Esophagus mucosa (tissue), 1 donor: ENCODE measurements at places on chromosomes 12 and 14.

GRCh38 chr12:65602610-65603295, 221.5 kb upstream of the HMGA2 start:
- ATAC-seq, result peak; percentile 93

- ATAC-seq, result no peak
These were observed 22.8 kb downstream of the TPCN1 start for GRCh38 chr12:113244047-113244460.

DNA sequence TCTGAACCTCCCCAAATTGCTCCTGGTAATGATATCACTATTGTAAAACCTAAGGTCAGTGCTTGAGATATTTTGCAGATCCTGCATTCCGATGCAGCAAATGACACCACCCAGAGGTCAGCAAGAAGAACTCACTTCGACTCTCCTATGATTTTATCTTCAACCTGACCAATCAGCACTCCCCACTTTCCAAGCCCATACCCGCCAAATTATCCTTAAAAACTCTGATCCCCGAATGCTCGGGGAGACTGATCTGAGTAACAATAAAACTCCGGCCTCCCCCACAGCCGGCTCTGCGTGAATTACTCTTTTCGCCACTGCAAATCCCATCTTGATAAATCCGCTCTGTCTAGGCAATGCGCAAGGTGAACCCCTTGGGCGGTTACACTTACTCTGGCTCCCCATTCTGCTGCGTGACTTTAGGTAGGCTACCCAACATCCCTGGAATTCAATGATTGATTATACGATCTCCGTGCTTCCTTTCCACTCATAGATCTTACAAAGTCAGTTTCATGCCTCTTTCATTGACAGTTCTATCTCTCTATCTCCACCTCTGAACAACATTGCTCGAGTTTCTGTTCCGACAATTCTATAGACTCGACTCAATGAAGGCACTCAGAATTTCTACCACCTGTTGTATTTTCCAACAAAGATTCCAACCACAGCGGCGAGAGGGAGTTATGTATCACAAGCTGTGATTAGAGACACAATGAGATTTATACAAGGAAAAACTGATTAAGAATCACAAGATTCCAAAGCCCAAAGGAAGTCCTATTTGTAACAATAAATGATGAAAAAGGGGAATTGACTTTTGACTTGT, 939 bp downstream of the NPC2 start:
- ATAC-seq, result no peak

DNA sequence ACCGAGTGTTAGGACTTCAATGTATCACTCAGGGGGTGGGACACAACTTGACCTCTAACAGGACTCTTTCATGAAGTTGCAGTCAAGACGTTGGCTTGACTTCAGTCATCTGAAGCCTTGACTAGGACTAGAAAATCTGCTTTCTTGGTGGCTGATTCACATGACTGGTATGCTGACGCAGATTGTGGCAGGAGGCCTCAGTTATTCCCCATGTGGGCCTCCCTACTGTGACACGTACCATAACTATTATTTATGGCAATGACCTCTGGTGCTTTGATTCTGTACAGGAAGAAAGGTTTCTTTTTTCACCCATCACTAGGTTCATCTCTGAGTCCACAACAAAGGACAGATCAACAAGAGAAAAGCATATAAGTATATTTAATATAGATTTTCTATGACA, 270.4 kb downstream of the NEDD1 start:
- ATAC-seq, result no peak

GRCh38 chr12:113638460-113638775, 166.7 kb upstream of the LHX5 start:
- ATAC-seq, result no peak

DNA sequence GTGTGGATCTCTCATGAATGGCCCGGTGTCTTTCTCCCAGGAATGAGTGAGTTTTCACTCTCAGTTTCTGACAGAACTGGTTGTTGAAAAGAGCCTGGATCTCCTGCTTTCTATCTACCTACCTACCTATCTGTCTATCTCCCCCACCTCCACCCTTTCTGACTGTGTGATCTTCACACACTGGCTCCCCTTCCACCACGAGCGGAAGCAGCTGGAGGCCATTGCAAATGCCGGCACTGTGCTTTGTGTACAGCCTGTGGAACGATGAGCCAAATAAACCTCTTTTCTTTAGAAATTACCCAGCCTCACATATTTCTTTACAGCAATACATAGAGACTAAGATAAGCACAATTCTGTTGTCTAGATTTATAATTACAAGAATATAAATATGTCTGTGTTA, 7.2 kb downstream of the GSKIP start:
- no peak for ATAC-seq

DNA sequence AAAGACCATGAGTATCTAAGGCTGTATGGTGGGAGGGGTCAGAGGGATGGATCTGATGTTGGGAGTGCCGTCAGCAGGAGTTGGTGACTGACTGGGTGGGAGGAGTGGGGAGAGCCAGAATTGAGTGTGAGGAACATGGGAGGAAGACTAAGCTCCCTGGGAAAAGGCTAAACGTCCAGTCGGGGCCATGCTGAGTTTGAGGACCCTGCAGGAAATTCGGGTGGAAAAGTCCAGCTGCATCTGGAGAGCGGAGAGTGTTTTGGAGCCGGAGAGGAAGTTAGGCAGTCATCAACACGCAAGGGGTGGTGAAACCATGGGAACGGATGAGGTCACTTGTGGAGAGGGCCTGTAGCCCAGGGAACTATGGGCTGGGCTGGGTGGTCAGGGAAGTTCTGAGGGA, 60.9 kb downstream of the ELK3 start:
- ATAC-seq, result peak; percentile 51
